Stimulated activated CD4-positive, alpha-beta T cell treated with anti-CD3 and anti-CD28 coated beads, Interleukin-12 subunit alpha, Interleukin-12 subunit beta, amount 100 ng/mL, for 48 hours (primary cell): ENCODE measurements at places on chromosomes 5 and 9.

GRCh38 chr9:76539180-76539579 lies 80.2 kb downstream of the GCNT1 start:
- no peak for DNase-seq

DNA sequence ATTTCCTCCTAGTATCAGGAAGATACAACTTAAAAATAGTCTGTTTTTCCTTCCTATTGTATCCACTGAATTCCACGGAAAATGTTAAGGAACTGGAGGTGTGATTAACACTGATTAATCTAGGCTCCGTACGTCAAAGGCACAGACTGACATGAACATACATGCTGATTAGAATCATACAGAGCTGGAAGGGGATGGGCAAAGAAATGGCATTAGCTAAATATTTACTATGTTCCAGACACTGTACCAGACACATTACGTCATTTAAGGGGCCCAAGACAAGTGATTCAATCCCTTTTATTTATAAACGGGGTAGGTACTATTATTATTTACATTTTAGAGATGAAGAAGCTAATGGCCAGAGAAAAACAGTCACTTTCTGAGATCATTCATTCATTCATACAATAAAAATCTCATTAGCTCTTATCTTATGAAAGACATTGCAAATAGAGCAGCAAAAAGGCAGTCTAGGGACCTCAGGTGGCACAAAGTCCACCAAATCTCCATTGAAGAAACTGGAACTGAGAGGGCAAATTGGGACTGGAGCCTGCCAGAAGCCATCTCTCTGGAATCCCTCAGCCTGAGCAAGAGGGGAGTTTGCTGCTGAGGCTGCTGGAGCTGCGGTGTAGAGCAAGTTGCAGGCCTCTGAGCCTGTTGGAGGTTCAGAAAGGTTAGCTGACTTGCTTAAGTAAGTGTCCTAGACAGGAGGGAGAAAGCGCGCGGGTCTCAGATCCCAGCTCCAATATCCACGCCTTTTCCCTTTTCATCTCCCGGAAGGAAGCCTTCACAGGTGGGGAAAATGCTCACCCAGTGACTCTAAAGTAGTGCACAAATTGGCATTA lies 1.6 kb upstream of the TGFBR1 start:
- no peak for DNase-seq

- no peak for DNase-seq
Observed at GRCh38 chr9:128215491-128216409, 12.6 kb downstream of the DNM1 start.

GRCh38 chr9:79134654-79135053 lies 437.1 kb upstream of the TLE4 start:
- no peak for DNase-seq

DNA sequence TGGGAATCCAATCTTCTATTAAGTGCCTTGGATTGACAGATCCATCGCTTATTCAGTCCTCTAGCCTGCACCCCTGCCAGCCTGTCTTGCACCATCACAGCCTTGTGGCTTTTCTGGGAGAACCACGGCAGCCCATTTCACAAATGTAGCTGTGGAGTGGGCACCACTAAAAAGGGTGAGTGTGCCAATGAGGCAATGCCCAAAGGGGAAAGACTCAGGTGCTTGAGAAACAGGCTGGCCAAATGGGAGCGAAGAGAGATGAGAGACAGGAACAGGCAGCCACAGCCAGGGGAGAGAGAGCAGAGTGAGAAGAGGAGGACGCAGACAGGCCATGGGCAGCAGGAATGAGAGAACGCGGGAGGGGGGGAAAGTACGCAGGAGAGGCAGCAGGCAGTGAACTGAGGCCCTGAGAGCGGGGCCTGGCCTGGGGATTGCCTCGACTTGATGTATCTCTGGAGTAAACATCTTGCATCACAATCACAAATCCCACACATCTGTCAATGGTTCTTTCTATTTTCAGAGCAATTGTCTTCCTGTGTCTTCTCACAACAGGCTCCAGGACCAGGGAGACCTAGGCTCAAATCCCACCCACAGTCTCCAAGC lies 173.1 kb downstream of the SYK start:
- DNase-seq, result no peak

- no peak for DNase-seq
Observed at GRCh38 chr5:172833372-172833685, 722 bp upstream of the ERGIC1 start.

DNA sequence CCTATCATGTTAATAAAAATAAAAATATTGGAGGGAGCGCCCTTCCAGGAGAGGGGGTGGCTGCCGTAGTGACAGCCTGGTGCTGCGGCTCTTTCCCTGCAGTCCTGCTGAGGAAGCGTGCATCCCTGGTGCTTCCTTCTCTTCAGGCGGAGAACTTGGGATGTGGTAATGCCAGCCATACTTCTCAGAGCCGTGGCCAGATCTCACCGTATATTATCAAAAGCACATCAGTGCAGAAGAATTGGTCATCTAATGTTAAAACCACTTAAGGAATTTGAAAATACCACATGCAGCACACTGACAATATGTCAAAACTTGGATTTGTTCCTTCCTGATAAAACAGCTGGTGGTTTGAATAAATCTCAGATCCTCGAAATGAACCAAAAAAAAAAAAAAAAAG lies 17.7 kb downstream of the C9orf40 start:
- no peak for DNase-seq
